ENCODE measurements at places on chromosomes 7 and 10. TPM values are rescaled to one million over a fixed set of nuclear protein-coding genes. Genes with fewer than 3 reads are reported as not detected.

Gene CALHM3
- total RNA-seq, result not detected

Gene WDR91
- total RNA-seq, result 4.4 TPM

Gene PTN
- total RNA-seq, result 1.6 TPM

Gene PLXNA4
- 9.2 TPM for total RNA-seq

Gene UPK3BL2
- 0.65 TPM for total RNA-seq

Gene PPP1R17
- not detected for total RNA-seq

Data from cardiac atrium fibroblast (primary cell).